Lung (tissue), 17 donors: ENCODE measurements at places on chromosomes 11 and 22. TPM values are rescaled to one million over a fixed set of nuclear protein-coding genes. Genes with fewer than 3 reads are reported as not detected.

Gene XNDC1N
- 2.0 TPM for polyA plus RNA-seq

Gene HINFP
- polyA plus RNA-seq: 10.4 TPM

Gene DEFB131B
- not detected for polyA plus RNA-seq

Gene FGF3
- not detected for polyA plus RNA-seq

Gene IRAG1
- 2.8 TPM for polyA plus RNA-seq

Gene OR6A2
- polyA plus RNA-seq: not detected
